ENCODE measurements at places on chromosomes 7 and 10.

DNA sequence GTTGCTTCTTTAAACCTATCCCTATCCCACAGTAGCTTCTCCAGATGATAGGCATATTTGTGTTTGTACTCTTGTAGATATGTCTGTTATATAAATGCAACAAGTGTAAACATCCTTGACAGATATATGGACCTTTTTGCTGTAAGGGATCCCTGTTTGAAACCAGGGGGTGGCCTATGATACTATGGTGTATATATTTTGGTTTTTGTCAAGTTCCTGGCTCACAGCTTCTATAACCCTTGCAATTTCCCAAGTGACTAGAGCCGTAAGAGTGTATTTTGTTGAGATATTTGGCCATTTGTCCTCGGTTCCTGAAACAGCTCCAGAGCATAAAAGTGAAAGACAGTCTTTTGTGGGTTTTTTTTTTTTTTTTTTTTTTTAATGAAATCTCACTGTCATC, 9.7 kb downstream of the COMTD1 start:
- DNase-seq: no peak

DNA sequence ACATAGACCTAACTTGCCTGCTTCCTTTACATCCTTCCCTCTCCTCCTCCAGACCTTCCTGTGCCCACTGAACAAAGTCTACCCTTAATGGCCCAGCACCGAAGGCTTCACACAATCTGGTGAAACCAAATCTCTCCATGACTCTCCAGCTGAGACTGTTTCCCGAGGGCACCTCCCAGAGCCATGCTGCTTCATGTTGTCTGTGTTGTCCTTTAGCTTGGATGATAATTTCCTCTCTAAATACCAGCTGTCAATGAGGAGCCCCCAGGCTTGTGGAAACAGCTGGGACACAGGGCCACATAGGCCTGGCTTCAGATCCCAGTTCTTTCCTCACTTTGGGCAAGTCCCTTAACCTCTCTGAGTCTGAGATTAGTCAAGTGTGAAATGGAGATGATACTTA, 54.3 kb downstream of the DLD start:
- no peak for DNase-seq

GRCh38 chr10:71378336-71379117, 18.2 kb upstream of the CDH23 start:
- no peak for DNase-seq

DNA sequence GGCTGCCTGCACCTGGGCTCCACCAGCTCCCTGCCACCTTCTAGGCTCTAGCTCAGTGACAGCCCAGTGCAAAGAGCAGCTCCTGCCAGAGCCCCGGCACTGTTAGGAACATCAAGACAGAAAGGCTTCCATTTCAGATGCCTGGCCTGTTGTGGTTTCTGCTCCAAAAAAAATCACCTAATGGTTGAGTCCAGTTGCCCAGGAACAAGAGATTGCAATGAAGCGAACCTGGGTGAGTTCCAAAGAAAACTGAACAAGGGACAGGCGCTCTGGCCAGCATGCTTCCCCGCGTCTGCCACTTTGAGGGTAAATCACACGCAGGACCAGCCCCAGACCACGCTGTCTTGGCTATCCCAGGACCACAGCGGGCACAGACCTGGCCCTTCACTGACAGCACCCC, 47.0 kb upstream of the RASGEF1A start:
- no peak for DNase-seq

DNA sequence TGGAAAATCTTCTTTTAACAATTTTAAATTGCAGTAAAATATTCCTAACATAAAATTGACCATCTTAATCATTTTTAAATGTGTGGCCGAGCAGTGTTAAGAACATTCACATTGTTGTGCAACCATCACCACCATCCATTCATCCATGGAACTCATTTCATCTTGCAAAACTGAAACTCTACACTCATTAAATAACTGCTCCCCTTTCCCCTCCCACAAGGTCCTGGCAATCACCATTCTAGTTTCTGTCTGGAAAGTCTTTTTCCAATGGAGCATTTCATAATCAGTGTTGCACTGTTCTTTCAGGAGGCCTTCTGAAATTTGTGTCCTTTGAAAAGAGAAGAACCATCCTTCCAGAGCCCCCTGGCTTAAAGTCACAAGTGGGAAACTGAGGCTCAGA, 233.1 kb downstream of the PLXNA4 start:
- DNase-seq: no peak

DNA sequence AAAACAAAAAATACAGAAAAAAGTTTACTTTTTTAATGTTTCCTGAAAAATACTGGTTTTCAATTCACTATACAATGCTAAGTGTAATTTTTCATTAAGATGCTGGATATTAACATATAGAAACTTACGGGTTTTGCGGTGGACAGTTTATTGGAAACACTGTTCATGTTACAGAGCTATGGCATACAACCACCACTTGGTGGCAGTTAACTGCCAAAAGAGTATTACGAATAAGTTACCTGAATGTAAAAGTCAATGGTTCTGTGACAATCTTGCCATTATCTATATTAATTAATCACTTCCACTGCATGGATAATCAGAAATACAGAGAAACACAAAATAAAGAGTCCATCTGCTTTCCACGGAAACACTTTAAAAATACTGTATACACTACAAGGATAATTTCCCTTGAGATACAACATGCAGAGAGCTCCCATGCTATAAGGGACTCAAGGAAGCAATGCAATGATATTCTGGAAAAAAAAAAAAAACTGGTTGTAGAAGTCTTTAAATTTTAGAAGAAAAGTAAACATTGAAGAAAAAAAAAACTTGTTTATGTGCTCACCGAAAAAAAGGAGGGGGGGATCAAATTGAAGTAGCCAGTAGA, 97.0 kb downstream of the TPK1 start:
- no peak for DNase-seq

GRCh38 chr10:25797888-25798429, 136.1 kb upstream of the MYO3A start:
- DNase-seq: no peak

DNA sequence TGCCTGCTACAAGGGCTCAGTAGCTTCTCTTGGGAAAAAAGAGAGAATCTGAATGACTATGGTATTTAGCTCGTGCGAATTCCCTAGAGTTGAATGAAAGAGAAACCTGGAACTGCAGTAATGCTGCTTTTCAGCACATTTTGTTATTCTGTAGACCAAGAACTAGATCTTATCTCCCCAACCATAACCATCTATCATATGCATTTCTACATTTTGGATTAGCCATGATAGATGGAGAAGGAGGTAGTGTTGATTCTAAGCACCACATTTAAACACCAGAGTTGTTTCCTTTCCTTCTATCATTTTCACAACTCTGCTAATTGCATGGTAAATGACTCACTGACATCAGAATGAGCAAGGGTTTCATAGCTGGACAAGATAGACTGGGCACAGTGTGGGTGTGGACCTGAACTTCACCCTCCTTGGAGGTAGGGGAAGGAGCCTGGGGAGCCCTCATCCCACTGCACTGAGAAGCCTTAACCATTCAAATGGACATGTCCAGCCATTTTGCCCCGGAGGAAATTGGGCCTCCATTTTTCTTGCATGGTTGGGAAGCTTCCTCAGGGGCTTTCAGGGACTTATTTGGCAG, 55.3 kb upstream of the BMPER start:
- no peak for DNase-seq

DNA sequence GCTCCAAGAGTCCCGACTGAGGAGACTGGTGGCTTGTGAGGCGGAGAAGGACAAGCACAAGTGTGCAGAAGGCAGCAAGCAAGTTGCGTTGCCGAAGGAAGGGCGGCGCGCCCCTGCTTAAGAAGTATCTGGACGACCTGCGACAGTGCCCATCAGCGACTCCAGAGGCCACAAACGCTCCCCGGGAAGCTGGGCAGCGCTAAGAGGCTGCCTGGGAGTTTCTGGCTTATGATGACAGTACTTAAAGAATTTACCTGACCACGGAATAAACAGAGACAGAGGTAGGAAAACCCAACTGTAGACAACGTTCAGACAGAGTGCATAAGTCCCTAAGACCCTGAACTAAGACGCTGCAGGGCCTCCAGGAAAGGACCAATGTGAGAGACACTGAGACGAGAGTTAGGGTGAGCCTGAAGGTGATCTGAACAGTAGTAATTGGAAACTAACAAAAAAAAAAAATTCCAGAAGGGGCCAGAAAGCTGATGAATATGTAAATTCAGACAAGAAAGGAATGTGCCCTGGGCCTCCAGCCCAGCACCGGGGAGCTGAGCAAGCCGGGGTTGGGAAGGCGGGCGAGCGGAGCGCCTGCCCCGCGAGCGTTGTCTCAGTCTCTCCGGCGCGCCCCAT, 1.0 kb downstream of the OSBPL3 start:
- DNase-seq: no peak

DNA sequence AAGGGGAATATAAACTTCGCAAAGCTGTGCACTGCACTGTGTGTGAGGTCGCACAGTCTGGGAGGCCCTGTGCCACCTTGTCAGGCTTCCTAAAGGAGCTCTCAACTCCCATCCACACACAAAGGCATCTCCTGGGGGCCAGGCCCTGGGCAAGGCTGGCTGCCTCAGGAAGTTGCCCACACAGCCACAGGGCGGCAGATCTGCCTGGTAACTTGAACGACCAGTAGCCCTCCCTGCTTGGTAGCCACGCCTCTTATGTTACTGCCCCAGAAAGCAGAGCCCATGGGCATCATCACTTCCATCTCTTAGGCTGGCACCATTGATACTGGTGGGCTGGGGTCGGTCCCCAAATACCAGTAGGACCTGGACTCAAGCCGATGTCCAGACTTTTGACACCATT, 82.8 kb downstream of the HECW1 start:
- DNase-seq: no peak

GRCh38 chr10:128156999-128157755, 31.0 kb upstream of the MKI67 start:
- no peak for DNase-seq

DNA sequence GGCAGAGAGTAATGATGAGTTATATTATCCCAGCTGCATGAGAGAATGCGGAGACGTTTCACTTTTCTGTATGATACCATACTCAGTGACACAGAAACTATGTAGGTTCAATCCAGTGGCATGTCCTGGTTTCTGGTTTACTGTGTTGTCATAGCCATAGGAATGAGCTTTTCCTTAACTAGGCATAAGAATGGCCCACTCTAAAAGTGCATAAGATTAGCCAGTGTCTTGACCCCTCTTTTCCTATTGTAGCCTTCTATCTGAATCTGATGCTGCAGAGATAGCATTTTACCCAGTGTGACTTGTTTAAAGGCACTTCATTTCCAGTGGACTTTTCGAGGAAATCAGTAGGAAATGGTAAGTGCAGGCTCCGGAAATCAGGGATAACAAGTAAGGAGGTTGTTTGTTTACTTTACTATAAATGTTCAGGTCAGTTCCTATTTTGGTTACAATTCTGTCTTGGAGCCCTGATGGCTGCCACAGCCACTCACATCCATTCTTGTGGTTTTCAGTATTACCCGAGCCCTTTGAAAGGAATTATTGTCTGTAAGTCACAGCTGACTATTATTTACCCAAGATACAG, 70.5 kb downstream of the SEMA3A start:
- no peak for DNase-seq

- peak; percentile 26 for DNase-seq
These were observed 42.2 kb upstream of the SRGN start for GRCh38 chr10:69045441-69046300.

- no peak for DNase-seq
These were observed 57.3 kb downstream of the HELLS start for GRCh38 chr10:94602729-94603515.

DNA sequence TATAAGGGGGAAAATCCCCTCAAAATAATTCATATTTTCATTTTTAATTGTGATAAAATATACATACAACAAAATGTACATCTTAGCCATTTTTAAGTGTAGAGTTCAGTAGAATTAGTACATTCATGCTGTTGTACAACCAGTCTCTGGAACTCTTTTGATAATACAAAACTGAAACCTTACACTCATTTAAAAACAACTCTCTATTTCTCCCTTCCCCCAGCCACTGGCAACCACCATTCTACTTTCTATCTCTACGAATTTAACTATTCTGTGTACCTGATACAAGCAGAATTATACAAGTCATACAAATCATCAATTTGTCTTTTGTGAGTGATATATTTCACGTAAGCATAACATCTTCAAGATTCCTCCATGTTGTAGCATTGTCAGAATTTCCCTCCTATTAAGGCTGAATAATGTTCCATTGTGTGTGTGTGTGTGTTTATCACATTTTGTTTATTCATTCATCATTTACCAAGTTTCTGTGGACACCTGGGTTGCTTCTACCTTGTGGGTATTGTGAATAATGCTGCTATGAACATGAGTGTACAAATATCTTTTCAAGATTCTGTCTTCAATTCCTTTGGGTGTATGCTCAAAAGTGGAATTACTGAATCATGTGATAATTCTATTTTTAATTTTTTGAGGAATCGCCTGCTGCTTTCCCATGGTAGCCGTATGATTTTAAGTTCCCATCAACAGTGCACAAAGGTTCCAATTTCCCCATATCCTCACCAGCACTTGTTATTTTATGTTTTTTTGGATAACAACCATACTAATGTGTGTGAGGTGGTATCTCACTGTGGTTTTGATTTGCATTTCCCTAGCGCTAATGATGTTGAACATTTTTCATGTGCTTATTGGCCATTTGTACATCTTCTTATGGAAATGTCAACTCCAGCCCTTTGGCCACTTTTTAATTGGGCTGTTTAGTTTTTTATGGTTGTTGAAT, 4.7 kb upstream of the EBLN1 start:
- DNase-seq: no peak

- DNase-seq: no peak
These were observed 133.6 kb downstream of the GRK5 start for GRCh38 chr10:119340893-119341458.

DNA sequence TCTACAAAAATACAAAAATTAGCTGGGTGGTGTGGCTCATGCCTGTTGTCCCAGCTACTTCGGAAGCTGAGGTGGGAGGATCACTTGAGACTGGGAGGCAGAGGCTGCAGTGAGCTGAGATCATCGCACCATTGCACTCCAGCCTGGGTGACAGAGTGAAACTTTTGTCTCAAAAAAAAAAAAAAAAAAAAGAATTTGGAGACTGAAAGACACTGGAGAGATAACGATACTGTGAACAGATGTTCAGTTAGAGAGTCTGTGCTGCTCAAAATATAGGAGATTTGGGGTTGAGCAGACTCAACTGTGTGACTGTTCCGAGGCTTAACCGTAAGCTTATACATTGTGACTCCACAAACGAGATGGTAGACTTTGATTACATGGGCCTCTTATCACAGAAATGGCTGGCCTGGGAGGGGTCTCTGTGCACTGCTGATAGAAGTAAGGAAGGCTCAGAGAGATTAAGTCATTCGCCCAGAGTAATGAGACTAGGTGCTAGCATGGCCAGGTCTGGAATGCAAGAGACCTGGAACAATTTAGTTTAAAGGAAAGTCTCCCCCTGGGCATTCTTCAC, 19.4 kb downstream of the WBP1L start:
- no peak for DNase-seq

DNA sequence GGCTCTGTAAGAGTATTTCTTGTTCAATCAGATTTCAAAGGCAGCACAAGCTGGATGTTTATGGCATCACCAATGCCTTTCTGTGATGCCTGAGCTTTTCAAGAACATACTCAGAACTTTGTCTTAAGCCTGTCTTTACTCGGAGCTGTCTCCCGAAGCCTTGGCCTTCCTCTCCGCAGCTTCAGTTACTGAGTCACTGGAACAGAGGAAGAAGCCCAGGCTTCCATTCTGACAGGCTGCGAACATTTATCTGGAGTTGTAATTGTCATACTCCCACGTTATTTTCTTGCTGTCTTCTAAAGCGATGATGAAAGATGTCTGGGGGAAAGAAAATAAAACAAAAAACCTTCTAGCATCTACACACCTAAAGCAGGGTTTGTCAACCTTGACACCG, 43.9 kb downstream of the GRK5 start:
- DNase-seq: no peak
